Right ventricle myocardium inferior (tissue), 1 donor: ENCODE measurements at places on chromosomes 3 and 15. TPM values are rescaled to one million over a fixed set of nuclear protein-coding genes. Genes with fewer than 3 reads are reported as not detected.

DNA sequence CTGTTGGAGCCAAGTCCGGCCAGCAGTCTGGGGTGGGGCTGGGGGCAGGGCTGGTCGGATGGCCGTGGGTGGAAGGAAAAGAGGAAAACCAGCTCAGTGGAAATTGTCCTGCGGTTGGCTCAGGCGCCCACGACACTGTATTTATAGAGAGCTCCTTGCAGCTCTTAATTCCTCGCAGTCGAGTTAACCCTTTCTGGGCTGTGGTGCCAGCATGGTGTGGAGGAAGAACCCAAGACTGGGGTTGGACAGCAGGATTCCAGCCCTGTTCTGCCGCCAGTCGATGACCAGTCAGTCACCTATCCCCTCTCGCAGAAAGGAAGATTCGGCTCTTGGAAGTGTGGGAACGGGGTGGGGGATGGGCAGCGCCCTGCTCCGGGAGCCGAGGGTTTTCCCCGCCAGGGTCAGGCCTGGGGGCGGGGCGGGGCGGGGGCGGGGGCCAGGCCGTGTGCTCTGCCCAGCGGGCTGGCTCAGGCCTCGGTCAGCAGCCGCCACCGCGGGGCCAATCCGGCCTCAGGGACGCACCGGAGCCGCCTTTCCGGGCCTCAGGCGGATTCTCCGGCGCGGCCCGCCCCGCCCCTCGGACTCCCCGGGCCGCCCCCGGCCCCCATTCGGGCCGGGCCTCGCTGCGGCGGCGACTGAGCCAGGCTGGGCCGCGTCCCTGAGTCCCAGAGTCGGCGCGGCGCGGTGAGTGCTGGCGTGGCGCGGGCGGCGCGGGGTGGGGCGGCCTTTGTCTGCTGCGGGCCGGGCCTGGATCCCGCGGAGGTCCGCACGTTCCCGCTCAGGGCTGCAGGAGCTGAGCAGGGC lies at the start of gene CD276:
Gene CD276 (plus strand): TSS at position 607 of the 804 bp plus-strand sequence. CDS start 15,257 bp downstream, outside the sequence.
- peak; percentile 90 for DNase-seq

DNA sequence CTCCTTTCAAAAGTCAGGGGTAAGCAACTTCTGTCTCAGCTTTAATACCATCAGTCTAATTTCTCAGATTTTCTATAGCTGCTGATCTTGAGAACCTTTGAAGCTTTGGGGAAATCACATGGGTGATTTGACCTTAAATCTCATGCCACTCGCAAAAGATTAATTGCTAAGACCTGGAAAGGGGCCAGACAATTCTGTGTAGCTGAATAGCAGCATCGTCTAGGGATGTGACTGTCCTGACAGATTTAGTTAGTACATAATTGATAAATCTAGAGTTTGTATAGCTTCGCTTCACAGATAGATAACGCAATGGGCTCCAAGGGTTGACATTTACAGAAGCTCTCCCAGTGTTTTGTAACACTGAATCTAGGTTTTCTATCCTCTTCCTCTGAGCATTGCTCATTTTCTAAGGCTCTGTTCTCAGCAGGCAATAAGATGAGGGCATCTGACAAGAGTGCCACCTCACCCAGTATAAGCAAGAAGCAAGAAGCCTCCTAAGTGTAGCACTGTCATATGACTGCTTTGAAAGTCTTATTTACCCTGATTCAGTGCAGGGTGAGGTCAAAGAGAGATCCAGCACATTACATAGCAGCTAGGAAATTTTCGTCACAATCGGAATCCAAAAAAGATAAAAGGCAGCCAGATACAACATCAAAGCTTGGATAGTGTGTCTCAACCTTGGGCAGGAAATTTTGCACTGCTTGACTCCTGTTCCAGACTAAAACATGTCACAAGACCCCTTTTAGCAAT lies 47.7 kb upstream of the DUT start:
- DNase-seq = no peak

GRCh38 chr3:106014518-106014917 lies 145.7 kb upstream of the CBLB start:
- DNase-seq = no peak

- no peak for DNase-seq
Measured at GRCh38 chr15:94127006-94127405, 104.4 kb upstream of the MCTP2 start.

DNA sequence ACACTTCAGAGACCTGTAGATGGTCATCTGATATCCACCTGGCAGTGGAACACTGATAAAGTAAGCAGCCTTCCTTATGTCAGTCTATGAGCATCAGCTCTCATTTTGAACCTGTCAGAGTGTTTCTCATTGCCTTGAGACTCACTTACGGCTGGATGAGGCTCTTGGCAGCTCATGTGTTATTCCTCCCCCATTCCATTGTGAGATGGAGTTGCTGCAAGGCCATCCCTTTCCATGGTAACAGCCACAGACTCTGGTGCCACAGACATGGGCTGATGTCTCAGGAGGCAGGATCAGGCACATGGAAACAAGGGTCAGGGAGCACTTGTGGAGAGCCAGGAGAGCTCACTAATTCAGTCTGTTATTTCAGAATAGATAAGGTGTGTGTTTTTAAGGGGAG lies 11.9 kb downstream of the KCNAB1 start:
- no peak for DNase-seq

GRCh38 chr3:139127101-139127500 lies 82.4 kb upstream of the PRR23C start:
- no peak for DNase-seq

GRCh38 chr3:112376992-112377391 lies 44.0 kb downstream of the CD200 start:
- no peak for DNase-seq

GRCh38 chr3:40871394-40871793 lies 327.9 kb upstream of the CTNNB1 start:
- no peak for DNase-seq

GRCh38 chr3:66211779-66212178 lies 9.0 kb upstream of the SLC25A26 start:
- no peak for DNase-seq

- DNase-seq = no peak
Measured at GRCh38 chr15:50075319-50075718, 43.7 kb downstream of the ATP8B4 start.

GRCh38 chr15:76393614-76394013 lies 57.0 kb downstream of the ISL2 start:
- no peak for DNase-seq

DNA sequence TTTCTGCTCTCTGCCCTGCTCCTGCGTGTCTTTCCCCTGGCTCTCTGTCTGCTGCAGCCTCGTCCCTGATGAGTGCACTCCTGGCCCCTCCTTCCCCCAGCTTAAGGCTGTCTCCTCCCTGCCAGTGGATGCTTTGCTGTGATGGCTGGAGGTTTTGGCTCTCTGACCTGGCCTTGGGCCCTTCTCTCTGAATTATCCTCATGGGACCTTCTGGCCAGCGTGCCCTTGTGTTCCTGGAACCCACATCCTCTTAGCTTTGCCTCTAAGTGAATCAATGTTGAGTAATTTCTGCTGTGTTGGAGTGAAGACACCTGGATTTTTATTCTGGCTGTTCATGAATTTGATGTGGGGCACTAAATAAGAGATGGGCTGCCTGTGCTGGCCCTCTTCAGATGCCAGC lies 9.8 kb upstream of the TNFAIP8L3 start:
- peak; percentile 75 for DNase-seq

DNA sequence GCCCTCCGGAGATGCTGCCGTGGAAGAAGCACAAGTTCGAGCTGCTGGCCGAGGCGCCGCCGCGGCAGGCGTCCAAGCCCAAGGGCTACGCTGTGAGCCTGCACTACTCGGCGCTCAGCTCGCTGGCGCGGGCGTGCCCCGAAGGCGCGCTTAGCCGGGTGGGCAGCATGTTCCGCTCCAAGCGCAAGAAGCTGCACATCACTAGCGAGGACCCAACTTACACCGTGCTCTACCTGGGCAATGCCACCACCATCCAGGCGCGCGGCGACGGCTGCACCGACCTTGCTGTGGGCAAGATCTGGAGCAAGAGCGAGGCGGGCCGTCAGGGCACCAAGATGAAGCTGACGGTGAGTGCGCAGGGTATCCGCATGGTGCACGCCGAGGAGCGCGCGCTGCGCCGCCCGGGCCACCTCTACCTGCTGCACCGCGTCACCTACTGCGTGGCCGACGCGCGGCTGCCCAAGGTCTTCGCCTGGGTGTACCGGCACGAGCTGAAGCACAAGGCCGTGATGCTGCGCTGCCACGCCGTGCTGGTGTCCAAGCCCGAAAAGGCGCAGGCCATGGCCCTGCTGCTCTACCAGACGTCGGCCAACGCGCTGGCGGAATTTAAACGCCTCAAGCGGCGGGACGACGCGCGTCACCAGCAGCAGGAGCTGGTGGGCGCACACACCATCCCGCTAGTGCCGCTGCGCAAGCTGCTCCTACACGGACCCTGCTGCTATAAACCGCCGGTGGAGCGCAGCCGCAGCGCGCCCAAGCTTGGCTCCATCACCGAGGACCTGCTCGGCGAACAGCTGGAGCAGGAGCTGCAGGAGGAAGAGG lies 1.3 kb downstream of the FAM43A start:
- peak; percentile 85 for DNase-seq

- no peak for DNase-seq
Measured at GRCh38 chr3:14658978-14659377, 7.4 kb downstream of the CCDC174 start.

- DNase-seq = no peak
Measured at GRCh38 chr3:196274585-196274984, 12.9 kb downstream of the PCYT1A start.

- DNase-seq = no peak
Measured at GRCh38 chr3:49076646-49077045, 17.2 kb downstream of the QRICH1 start.

- DNase-seq = no peak
Measured at GRCh38 chr3:137692803-137693431, 71.2 kb upstream of the SOX14 start.

GRCh38 chr15:100009372-100009771 lies 276.1 kb upstream of the LYSMD4 start:
- no peak for DNase-seq

DNA sequence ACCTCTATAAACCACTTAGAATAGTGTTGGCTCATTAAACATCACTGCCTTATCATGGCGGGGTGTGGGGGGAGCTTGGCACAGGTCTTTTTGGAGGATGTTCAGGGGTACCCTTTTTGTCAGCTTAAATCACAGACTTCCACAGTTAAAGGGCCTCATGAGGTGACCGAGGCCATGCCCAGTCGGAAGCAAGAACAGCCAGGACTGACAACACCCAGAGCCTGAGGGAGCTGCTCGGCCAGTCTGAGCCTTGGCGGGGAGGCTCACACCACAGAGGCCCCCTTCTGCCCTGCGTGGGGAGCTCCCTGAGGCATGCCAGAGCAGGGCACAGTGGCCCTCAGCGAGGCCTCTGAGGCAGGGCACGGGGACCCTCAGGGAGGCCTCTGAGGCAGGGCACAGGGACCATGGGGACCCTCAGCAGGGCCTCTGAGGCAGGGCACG lies 49.5 kb downstream of the UMPS start:
- no peak for DNase-seq

- DNase-seq = no peak
Measured at GRCh38 chr3:87333393-87333892, 57.1 kb upstream of the POU1F1 start.

- DNase-seq = no peak
Measured at GRCh38 chr3:31234145-31234544, 298.6 kb upstream of the STT3B start.

GRCh38 chr3:61589856-61590255 lies 28.5 kb downstream of the PTPRG start:
- DNase-seq = no peak

DNA sequence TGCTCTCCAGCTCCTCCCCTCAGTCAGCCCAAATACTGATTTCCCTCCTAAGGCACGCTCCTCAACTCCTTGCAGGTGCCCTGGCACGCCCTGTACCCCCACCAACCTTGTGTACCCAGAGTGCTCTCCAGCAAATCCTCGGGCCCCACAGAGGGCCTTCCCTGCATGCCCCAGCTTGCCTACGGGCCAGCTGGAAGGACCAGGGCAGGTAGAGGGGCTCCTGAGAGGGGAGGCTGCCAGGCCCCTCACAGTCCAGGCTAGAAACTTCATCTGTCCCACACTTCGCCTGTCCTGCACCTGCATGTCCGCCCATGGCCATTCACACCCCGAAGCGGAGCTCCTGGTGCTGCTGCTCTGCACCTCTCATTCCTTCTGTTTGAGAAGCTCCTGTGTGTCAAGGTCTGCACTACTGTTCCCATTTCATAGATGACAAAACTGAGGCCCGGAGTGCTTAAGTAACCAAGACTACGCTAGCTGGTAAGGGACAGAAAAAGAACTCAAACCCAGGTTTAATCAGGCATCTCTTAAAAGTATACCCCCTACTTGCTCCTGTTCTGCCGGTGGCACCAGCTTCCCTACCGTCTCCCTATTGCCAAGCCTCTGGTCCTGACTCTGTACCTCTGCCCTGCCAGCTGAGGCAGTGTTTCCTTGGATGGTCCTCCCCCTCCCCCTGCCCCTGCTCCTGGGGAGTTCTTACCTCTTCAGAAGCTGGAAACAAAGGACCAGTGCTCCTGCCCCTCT lies 35.6 kb downstream of the ZXDC start:
- DNase-seq = peak; percentile 30

DNA sequence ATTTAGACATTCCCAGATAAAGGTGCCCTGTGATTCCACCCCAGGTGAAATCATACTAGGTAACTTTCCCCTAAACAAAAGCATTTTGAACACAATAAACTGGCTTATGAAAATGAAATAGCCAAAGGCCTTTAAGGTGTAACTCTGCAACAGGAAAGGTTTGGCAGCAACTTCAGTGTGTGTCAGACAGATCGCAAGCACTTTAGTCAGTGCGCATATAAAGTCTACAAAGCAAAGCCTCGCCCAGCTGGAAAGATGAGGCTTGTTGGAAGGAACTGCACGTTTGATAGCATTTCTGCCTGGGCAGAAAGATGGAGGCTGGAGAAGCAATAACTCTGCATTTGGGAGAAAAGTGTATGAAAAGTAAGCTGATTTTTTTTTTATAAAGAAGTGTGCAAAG lies 57.9 kb downstream of the PRICKLE2 start:
- DNase-seq = no peak

The FBXO40 gene
- 182 TPM for total RNA-seq

The FANCD2 gene
- total RNA-seq = 1.0 TPM

The LOXL1 gene
- total RNA-seq = 15.9 TPM

The PLSCR1 gene
- total RNA-seq = 29.9 TPM

The GOLGA6L7 gene
- total RNA-seq = not detected

The DNAH12 gene
- not detected for total RNA-seq

The GOLGA6L10 gene
- 0.14 TPM for total RNA-seq

The ADCY5 gene
- 232 TPM for total RNA-seq

The TNK2 gene
- total RNA-seq = 31.7 TPM

The PCOLCE2 gene
- 64.1 TPM for total RNA-seq

The ATP2B2 gene
- 0.14 TPM for total RNA-seq

The ERC2 gene
- total RNA-seq = 0.76 TPM

The IQCF5 gene
- total RNA-seq = not detected

The MAGEL2 gene
- not detected for total RNA-seq

The CDCP1 gene
- total RNA-seq = 0.32 TPM

The IDH3A gene
- total RNA-seq = 425 TPM

The CFAP100 gene
- not detected for total RNA-seq

The AHSG gene
- total RNA-seq = not detected
